Esophagus muscularis mucosa (tissue), 4 donors: ENCODE measurements at places on chromosomes 16 and 17. TPM values are rescaled to one million over a fixed set of nuclear protein-coding genes. Genes with fewer than 3 reads are reported as not detected.

- H3K4me1 ChIP-seq = peaks cover 45% of the 10 kb centered on the region
- no peaks in the 10 kb centered on the region for H3K36me3 ChIP-seq
- no peak for DNase-seq
Observed at GRCh38 chr17:17682293-17682736, 1.1 kb downstream of the RAI1 start.

DNA sequence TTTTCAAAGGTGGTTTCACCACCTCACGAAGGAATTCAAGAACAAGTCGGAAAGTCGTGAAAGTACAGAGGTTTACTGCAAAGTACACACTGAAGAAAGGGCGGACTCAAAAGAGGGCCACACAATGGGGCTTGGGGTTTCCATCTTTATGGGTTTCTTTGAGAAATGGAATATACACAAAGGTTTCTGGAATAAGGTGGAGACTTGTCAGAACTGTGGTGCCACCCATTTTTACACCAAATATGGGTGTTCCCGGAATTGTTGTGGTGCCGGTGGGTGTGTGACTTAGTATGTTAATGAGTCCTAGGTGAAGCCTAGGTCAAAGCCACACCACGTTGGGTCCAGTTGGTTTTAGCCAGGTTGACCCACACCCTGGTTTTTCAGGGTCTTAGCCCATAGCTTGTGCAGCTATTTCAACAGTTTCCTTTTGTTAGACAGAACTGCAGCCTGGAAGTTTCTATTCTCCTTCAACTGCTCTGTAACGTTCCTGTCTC, 567 bp upstream of the GCSH start:
- peaks cover 4% of the 10 kb centered on the region for H3K27me3 ChIP-seq
- no peak for DNase-seq
- peak overlapping the region; percentile 75 for H3K27ac ChIP-seq

DNA sequence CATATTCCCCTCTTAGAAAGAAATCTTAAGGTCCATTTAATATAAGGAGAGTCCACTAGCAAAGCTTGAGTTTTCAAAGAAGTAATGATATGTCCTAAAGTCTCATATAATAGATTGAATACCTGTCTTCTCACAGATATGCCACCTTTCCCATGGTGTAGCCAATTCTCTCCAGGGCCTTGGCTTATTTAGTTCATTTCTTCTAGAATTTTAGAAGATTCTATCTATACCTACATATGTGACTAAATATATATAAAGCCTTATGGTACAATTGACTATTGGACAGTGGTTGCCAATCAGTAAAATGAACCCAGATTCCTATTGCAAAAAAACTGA, 370.7 kb upstream of the MAF start:
- no peak for DNase-seq
- H3K27ac ChIP-seq = no peak overlapping the region
- no peak overlapping the region for H3K4me3 ChIP-seq
- H3K4me1 ChIP-seq = no peaks in the 10 kb centered on the region
- H3K27me3 ChIP-seq = no peaks in the 10 kb centered on the region

- H3K36me3 ChIP-seq = no peaks in the 10 kb centered on the region
- H3K27me3 ChIP-seq = peaks cover 36% of the 10 kb centered on the region
- no peak for DNase-seq
- H3K27ac ChIP-seq = no peak overlapping the region
- no peak overlapping the region for H3K4me3 ChIP-seq
Observed at GRCh38 chr17:1918346-1919162, 88.7 kb downstream of the RPA1 start.

DNA sequence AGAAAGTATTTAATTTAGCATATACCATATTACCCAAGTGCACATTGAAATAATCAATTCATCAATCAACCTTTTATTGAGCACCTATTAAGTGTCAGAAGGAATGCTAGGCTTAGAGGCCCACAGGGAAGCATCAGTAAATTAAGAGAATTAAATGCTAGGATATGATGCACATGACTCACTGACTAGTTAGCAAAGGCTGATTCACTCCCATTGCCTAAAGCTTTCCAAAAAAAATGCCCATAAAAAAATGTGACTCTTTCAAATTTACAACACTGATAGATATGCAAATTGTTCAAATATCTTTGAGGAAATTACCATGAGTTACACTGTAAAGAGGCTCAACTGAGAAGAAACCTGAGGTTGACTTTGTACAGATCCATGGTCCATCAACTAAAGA, 883.3 kb downstream of the CDH11 start:
- H3K36me3 ChIP-seq = no peaks in the 10 kb centered on the region
- H3K27ac ChIP-seq = no peak overlapping the region
- no peak for DNase-seq
- H3K27me3 ChIP-seq = no peaks in the 10 kb centered on the region
- no peak overlapping the region for H3K4me3 ChIP-seq

CMTM4 gene
- 12.0 TPM for total RNA-seq

DNA sequence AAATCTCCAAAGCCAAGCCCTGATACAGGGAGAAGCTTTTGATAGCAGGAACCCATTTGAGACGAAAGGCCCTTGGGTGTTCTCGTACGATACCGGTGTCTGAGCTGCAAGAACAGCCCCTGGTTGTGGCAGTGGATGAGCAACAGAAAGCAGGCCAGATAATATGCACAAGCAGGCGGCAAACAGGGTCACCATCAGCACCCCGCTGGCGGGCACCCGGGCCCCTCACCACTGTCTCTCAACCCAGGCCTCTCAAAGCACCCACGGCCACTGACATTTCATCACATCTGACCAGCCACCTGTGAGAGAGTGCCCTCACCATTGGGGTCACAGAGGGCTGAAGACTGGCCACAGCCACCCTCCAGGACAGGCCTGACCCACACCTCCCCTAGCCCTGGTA, 230.4 kb downstream of the C16orf78 start:
- no peak for DNase-seq
- peaks cover 4% of the 10 kb centered on the region for H3K4me1 ChIP-seq
- H3K36me3 ChIP-seq = no peaks in the 10 kb centered on the region
- H3K27me3 ChIP-seq = no peaks in the 10 kb centered on the region
- H3K4me3 ChIP-seq = no peak overlapping the region

KRTAP4-6 gene
- not detected for total RNA-seq
